RWPE2 (cell line): ENCODE measurements at places on chromosomes 7 and 10.
A peak's percentile ranks its signal among the peaks of the same experiment; 100 is the strongest.

DNA sequence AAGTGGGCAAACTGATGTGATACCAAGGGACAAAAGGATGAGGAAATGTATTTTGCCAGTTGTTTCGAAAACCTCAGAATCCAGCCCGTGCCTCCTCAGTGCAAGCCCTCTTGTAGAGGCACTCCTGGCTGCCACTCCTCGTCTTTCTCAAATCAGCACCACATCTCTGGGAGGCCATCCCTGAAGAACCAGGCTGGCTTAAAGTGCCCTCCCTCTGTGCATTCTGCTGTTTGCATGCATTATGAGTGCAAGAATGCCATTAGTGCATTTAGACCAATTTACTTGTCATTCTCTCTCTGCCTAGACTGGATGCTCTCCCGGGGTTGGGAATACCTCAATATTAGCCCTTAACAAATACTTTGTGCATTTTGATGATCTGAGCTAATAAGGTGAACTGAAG, 19.9 kb upstream of the FAM180A start:
- no peak for DNase-seq

DNA sequence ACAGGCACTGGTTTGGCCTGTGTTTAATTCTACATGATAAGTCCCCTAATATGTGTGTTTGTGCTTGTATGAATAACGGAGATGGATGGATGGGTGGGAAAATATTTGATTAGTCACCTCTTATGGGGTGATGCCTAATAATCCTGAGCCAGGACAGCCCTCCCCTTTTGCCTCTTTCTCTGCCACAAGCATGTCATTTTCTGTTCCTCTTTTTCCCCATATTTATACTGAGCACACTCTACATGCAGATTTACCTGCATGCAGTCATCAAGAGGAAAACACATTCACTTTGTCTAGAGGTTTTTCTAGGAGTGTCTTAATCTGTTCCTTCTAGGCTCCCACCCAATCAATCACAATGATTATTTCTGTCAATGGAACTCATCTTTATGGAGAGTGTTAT, 111.6 kb upstream of the TBX20 start:
- DNase-seq, result no peak

GRCh38 chr7:133360201-133360600, 107.3 kb downstream of the EXOC4 start:
- no peak for DNase-seq

- DNase-seq, result no peak
Observed at GRCh38 chr10:97534746-97535367, 36.1 kb downstream of the UBTD1 start.

- DNase-seq, result no peak
Observed at GRCh38 chr10:128400564-128400963, 274.3 kb upstream of the MKI67 start.

DNA sequence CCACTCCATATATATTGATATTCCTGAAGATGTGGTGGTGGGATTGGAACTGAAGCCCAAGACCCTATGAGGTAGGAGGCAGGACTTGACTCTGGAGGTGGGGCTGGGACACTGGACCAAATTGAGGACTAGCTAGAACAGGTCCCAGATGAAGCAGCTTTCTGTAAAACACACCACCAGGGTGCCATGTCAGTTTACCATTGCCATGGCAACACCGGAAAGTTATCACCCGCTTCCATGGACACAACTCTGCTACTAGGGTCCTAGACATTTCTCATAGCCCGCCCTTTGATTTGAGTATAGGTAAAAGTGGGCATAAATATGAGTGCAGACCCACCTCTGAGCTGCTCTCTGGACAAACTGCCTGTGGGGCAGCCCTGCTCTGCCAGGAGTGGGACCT, 490.5 kb upstream of the PFKP start:
- DNase-seq, result no peak

DNA sequence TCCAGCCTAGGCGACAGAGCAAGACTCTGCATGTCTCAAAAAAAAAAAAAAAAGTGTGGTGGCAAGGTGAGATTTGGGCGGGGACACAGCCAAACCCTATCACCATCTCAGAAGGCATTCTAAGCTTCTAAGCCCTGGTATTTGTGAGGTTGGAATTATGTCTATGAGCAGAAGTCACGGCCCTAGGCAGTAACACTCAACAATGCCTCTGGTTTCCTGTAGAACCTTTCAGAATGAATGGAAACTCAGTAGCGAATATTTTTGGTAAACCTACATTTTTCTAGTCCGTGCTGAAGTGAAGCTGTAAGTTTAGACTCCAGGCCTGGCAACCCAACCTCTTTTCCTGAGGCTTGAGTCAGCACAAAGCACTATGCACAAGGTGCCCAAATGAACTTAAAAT, 88.3 kb downstream of the FAM107B start:
- no peak for DNase-seq

GRCh38 chr7:2608921-2609411, 22.8 kb upstream of the TTYH3 start:
- no peak for DNase-seq

GRCh38 chr7:47313564-47313963, 268.3 kb downstream of the TNS3 start:
- no peak for DNase-seq

DNA sequence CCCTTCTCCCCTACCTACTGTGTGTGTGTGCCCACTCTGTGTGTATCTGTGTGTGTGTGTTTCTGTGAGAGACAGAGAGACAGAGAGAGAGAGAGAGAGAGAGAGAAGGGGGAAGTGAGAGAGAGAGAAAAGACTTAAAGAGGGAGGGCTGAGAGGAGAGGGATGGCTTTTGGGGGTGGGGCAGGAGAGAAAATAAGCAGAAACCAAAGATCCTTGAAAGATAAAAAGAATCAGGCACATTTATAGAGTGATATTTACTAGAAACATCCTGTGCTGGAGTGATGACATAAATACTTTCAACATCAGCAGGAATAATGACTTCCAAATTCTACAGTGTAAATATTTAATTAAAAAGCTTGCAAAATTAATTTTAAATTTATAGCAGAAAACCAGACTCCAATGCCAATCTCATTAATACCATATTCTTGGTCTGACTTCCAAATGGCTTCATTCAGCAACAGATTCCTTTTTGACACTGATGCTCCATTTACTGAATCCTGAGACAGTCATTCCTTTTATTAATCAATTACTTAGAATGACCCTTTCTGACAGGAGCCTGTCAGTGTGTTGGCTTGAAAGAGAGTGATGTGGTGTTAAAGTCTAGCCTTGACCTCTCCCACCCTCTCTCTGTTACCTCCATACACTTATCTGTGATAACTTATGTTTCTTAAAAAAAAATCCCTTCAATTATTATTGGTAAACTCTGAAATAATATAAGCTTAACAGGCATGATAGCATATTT, 41.7 kb upstream of the WNT2 start:
- no peak for DNase-seq

DNA sequence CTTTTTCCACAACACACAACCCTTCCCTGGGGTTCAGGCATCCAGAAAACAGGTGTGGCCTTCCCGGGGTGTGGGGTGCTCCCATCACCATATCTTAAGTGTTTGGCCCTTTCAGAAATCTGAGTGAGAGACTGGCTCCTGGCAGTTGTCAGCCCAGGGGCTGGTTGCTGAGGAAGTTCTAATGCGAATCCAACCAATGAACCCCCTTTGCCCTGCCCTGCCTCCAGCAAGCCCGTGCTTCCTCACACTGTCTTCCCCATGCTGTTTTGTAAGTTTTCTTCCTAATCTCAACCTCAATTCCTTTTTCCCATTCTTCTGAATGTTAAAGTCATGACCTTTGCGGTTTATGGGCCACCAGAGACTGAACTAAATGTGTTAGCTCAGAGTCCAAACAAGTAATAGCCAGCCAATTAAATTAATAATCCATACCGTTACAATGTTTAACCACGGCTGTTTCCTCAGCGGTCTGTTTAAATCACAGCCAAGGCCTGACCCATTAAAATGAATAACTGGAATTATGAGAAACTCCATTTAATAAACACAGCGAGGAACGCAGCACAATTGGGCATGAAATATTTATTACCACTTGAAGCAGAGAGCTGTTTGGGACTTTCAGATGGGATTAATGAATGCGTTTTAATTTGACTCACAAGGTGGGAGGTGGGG, 90.9 kb upstream of the TCF7L2 start:
- DNase-seq, result no peak

DNA sequence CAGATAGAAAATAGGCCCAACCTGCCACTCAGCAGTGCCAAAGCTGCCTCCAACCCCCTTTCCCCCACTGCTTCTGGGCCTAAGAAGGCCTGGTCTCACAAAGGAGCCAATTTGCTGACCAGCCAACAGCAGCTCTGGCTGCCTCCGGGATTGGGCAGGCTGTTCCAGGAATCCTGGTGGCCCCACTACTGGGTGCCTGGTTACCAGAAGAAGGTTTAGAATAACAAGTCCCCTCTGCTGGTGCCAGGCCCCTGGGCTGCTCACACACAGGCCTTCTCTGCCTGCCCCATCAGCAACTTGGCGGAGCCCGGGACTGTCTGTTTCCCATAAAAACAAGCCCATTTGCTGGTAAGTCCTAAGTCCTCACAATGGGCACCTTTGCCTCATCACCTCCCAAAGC, 1.2 kb downstream of the PHKG1 start:
- DNase-seq, result no peak

- no peak for DNase-seq
Observed at GRCh38 chr7:151327659-151328058, 14.0 kb upstream of the NUB1 start.

DNA sequence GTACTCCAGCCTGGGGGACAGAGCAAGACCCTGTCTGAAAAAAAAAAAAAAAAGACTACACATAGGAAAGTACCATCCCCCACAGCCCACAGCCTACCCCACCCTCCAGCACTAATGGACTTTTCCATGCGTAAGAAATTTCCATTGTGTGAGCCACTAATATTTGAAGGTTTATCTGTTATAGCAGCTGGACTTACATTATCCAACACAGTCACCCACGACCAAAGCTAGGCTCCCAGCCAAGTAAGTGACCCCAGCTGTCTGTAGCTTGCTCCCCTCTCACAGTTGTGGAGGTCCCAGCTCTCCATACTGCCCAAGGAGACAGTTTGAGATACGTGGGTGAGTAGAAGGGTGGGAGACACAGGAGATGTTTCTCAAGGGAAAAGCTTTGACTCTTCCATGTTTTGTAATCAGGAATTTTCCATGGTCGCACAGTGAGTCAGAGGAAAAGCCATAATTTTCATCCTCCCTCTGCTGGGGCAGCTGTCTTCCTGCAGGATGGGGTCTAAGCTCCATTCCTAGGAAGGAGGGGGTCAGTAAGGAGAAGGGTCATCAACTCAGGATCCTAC, 57.4 kb downstream of the CAV1 start:
- DNase-seq, result no peak

DNA sequence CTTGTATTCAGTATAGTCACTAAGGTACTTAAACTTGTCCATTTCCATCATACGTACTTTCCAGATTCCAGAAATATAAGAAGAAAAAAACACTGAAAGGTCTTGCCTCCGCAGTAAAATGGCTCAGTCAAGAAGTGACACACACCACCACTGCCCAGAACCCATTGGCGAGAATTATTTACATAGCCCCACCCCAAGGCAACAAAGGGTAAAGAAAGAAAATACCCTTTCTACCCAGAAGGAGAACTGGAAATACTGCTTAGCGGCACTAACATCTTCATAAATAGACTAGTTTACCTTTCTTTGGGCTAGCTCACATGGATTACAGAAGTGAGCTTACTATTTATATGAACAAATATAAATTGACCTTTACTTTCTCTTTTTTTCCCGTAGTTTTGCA, 194.0 kb downstream of the PPP1R9A start:
- DNase-seq, result no peak

- DNase-seq, result no peak
Observed at GRCh38 chr7:6558837-6559236, 7.6 kb upstream of the GRID2IP start.

- no peak for DNase-seq
Observed at GRCh38 chr7:117963264-117964197, 90.3 kb upstream of the CTTNBP2 start.

GRCh38 chr7:92916770-92917224, 80.4 kb upstream of the CDK6 start:
- peak; percentile 77 for DNase-seq

DNA sequence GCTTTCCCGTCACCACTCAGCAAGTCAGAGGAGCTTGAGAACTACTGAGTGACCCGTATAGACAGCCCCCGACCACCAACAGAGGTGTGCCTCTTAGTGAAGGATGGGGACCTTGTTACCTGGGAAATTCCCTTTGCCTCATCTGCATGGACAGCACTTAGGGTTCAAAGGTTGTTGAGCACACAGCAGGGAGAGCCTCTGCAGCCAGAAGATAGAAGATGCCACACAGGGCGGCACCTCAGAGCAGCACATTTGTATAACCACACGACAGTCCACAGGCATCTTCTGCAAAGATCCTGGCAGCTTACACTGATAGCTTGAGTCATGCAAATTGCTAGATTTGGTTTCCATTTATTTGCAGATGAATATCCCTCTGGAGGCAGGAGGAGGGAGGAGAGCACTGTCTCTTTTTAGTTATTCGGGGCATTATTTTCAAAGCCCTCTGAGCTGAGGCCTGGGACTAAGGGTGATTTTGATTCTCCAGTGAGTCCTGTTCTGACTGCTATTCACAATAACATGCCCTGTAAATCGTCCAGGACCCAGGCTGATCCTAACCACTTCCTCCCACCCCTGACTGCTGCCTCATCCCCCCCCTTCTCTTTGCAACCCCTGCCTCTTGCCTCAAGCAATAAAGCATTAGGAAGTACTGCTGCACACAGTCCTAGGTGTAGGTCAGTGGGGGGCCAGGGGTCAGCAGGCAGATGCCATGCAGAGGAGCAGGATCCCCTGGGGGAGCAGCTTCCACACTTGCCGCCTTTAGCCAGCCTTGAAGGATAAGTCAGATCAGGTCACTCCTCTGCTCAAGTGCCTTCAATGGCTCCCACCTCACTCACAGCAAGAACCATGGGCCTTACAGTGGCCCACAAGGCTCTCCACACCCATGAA, 24.6 kb upstream of the INMT start:
- no peak for DNase-seq

GRCh38 chr10:97157578-97158095, 28.1 kb downstream of the SLIT1 start:
- DNase-seq, result no peak

DNA sequence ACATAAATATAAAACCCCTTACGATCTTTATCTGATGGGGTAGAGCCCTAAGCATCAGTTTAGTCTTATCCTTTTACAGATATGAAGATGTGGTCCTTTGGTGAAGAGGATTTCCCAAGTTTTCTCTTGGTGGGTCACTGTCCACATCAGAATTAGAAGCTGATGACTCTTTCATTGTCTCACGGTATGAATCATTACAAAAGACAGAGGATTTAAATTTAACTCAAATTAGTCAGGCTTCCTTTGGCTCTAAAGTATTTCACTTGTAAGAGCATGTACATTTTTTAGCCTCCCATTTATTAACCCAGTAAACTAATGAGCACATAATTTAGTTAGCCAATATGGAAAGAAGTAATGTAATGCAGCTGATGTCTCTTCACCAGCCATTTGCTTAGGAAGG, 49.9 kb upstream of the TMEM26 start:
- DNase-seq, result no peak

DNA sequence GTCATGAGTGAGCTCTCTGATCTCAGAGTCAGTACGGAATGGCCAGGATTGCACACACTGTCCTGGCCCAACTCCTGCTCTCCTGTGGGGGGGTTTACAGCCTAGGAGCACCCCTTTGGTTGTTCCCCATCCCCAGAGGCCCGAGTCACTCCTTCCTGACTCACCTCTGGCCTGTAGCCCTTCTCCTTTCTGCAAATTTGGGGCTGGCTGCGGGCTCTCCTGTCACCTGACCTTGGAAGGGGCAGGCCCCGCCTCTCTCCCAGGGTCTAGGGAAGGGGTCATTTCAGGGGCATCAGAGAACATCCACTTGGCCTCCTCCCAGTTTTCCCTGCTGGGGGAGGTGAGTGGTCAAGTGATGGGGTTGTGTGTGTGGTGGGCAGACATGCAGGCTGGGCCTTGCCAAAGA, 1.7 kb downstream of the NYAP1 start:
- no peak for DNase-seq

GRCh38 chr10:75987616-75988015, 556.2 kb downstream of the LRMDA start:
- DNase-seq, result no peak
